ENCODE measurements at places on chromosomes 12 and 14. TPM values are rescaled to one million over a fixed set of nuclear protein-coding genes. Genes with fewer than 3 reads are reported as not detected.

DNA sequence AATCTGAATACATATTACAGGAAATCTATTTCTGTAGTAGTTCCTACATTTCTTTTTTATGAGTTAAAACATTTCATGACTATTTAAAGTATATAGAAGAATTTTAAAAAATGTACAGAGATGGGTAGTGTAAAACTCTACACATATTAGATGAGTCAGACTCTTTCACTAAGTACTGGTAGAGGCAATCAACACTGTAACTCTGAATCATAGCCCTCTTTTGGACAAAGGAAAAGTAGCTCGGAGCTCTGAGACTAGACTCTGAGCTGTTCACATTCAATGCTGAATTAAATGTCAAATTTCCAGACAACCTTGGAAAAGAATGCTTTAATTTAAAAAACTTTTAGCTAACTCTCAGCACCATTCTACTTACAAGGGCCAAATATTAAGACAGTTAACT is 3.4 kb downstream of the PTCSC3 start:
- peaks cover 13% of the 10 kb centered on the region for H3K27me3 ChIP-seq
- DNase-seq: no peak
- no peaks in the 10 kb centered on the region for H3K4me1 ChIP-seq
- H3K4me3 ChIP-seq: no peak overlapping the region
- H3K36me3 ChIP-seq: no peaks in the 10 kb centered on the region

- DNase-seq: no peak
- peaks cover 54% of the 10 kb centered on the region for H3K4me1 ChIP-seq
- H3K27me3 ChIP-seq: 0 out of 2 replicates have a peak, but pooled peaks cover 2% of the 10 kb centered on the region
Observed at GRCh38 chr12:106766393-106766826, 8.1 kb upstream of the RIC8B start.

GRCh38 chr14:55599250-55599879 is 19.4 kb downstream of the KTN1 start:
- H3K4me1 ChIP-seq: peaks cover 93% of the 10 kb centered on the region
- no peaks in the 10 kb centered on the region for H3K27me3 ChIP-seq
- peak overlapping the region; percentile 96 for H3K27ac ChIP-seq
- H3K4me3 ChIP-seq: peak overlapping the region; percentile 47

- peaks cover 18% of the 10 kb centered on the region for H3K4me1 ChIP-seq
- H3K27me3 ChIP-seq: no peaks in the 10 kb centered on the region
- H3K4me3 ChIP-seq: no peak overlapping the region
- no peak for DNase-seq
- no peak overlapping the region for H3K27ac ChIP-seq
Observed at GRCh38 chr12:123283461-123283860, 11.8 kb upstream of the CDK2AP1 start.

GRCh38 chr12:113136128-113136989 is 798 bp upstream of the RASAL1 start:
- H3K36me3 ChIP-seq: no peaks in the 10 kb centered on the region
- no peak for DNase-seq
- no peaks in the 10 kb centered on the region for H3K27me3 ChIP-seq

DNA sequence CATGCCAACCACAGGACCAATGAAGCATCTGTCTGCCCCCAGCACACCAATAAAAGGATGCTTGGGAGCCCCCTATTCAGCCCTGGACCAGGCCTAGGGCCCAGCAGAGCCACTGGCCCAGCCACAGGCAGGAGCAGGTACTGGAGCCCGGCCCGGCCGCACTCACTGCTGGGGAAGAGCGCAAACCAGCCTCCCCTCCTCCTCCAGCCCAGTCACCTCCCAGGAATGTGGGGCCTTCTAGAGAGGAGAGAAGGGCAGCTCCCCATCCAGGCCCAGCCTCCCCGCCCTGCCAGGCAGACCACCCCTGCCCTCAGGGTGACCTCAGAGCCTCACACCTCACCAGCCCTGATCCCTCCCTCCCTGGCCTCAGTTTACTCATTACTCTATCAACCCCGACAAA is 56.2 kb downstream of the CCNK start:
- H3K4me3 ChIP-seq: no peak overlapping the region
- no peaks in the 10 kb centered on the region for H3K27me3 ChIP-seq
- H3K36me3 ChIP-seq: 0 out of 3 replicates have a peak, but pooled peaks cover 4% of the 10 kb centered on the region
- H3K4me1 ChIP-seq: peaks cover 37% of the 10 kb centered on the region
- DNase-seq: no peak
- H3K27ac ChIP-seq: no peak overlapping the region

The SDR9C7 gene
- not detected for total RNA-seq

Data from HepG2 (cell line).